ENCODE measurements at places on chromosomes 3 and 15.

DNA sequence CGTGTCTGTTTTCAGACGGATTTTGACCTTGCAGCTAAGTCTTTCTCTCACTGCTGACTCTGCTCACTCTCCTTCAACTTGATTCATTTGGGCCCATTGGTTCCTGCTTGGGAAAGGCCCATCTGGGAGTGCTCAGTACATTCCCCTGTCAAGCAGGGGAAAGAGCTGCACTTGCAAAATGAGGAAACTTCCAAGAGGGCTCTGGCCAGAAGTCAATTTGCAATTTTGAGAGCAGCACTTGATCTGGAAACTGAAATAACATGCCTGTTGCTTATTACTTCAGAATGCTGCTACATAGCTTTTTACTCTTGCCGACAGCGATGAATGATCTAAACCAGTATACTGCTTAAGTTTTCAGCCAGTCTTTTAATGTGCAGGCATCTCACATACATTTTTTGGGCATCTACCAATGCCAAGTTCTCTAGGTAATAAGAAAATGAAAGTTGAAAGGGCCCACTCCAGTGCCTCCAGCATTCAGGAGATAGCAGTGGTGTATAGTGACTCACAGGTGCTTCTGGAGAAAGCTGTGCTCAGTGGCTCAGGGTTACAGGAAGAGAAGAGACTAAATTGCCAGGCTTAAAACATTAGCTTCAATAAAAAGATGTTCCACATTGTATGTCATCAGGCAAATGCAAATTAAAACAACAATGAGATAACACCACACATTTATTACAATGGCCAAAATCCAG, 70.1 kb upstream of the RORA start:
- DNase-seq = no peak

GRCh38 chr3:141485641-141486495, 959 bp upstream of the RASA2 start:
- peak; percentile 15 for DNase-seq

- DNase-seq = peak; percentile 7
Measured at GRCh38 chr3:122066331-122067213, 11.4 kb downstream of the CD86 start.

- peak; percentile 74 for DNase-seq
Measured at GRCh38 chr3:151837057-151837456, 23.1 kb downstream of the AADAC start.

- no peak for DNase-seq
Measured at GRCh38 chr3:159645874-159646273, 342.8 kb upstream of the IL12A start.

- DNase-seq = no peak
Measured at GRCh38 chr3:133713347-133713746, 32.8 kb upstream of the TF start.

DNA sequence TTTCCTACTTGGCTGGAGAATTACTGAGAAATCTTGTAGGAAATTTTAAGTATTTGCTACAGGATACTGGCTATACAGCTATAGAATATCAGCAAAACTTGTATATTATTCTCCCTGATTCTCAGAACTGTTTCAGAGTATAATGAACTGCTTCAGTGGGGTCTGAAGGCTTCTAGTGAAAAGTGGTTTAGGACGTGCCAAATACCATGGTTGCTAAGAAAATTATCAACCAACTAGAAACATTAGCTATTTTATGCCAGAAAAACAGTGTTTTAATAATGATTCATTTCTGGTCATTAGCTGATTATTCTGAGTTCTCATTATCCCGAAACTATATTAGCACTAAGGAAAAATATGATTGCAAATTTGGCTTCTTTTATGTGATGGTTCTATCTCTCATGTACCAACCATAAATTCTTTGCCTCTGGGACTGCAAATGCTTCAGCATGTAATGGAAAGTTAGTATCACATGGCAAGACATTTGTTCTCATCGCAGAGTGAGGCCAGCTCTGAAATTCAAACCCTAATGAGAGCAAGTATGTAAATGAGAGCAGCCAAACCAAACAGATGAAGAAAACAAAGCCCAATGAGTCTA, 11.0 kb upstream of the TSC22D2 start:
- DNase-seq = no peak

DNA sequence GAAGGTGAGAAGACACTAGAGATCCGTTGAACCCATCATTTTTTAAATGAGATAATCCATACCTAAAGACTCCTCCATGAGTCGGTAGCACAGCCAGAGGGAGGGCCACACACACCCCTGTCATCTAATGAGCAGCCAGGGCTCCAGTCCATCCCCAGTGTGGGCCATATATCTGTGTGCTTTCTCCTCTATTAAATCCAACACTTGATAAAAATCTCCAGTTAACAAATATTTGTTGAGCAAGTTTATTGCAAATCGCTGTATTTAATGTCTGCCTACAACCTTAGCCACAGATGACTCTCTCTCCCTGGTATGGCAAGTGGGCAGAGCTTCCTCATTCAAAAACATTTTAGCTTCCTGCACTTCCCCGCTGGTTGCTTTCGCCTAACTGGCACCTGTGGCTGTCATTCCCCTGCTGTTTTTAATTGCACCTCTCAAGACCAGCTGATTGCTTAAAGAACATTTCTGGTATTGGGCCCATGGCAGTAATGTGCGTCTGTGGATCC, 82.8 kb downstream of the SMAD3 start:
- peak; percentile 41 for DNase-seq

GRCh38 chr3:139120086-139121056, 75.7 kb upstream of the PRR23C start:
- peak; percentile 7 for DNase-seq

GRCh38 chr15:65287520-65287855, 805 bp upstream of the PARP16 start:
- peak; percentile 40 for DNase-seq

GRCh38 chr3:164332831-164333802, 745.2 kb downstream of the SI start:
- no peak for DNase-seq

DNA sequence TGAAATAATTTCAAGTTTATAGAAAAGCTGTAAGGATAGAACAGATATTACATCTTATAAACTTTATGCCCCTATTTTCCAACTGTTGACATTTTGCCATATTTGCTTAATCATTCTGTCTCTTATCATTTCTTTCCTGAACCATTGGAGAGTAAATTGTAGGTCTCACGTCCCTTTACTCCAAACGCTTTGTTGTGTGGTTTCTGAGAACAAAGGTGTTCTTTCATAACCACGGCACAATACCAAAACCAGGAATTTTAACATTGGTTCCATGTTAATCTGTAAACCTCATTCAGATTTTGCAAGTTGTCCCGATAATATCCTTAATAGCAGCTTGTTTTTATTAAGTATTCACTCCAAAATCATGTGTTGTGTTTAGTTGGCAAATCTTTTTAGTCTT, 134.8 kb downstream of the AKAP13 start:
- DNase-seq = no peak

DNA sequence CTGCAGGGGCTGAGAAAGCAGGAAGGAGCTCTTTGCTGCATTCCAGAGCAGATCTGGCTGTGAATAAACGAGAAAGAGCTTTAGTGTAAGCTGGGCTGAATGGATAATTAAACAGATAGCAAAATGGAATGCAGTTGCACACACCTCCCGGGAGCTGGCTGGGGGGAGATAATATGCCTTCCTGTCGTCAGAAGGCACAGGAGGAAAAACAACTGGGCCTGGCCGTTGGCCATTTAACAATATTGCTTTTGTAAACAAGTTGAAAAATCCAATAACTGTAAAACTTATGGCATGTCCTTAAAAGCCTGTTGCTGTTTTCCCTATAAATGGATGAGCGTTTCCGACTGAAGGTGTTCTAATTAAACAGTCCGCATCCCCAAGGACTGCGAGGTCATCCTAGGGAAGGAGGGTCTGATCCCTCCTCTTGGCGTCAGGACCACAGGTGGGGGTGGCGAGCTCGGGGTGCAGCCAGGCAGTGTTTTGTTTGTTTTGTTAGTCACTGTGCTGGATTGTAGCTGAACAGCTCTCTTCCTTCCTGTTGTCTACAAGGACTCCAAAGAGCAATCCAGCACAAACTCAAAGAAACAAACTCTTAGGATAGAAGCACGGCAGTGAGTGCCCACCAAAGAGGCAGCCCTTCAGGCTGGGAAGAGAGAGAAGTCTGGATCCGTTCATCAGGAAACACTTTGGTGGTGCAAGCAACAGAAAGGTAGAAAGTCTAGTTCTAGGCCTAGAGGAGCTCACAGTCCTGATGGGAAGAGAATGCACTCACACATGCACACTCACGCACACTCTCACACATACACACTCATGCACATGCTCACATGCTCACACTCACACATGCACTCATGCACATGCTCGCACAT, 133.4 kb upstream of the SMAD3 start:
- peak; percentile 85 for DNase-seq

DNA sequence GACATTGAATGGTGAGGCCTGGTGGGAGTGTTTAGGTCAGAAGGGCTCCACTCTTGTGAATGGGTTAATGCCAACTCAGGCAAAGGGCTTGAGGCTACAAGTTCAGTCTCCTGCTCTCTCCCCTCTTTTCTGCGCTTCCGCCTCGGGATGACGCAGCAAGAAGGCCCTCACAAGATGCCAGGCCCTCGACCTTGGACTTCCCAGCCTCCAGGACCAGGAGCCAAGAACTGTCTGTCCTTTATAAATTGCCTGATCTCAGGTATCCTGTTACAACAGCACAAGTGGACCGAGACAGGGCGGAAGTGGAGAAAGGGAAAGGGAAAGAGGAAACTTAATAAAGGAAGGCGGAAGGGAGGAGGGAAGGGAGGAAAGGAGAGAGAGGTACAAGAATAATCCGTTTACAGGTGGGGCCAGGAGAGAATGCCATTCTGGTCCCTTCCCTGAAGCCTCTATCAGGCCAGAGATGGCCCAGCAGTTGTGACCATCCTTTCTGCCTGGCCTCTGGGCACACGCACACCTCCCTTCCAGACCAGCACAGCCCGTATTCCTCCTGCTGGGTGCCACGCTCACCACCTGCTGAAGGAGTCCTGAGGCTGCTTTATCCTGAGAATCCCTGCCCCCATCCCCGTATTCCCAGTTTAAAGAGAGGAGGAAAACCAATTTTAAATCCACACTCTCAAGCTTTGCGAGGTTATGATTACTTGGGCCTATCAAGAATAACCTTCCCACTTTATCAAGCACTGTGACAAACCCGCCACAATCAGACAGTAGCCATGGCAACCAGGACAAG, 64.2 kb downstream of the OXNAD1 start:
- DNase-seq = no peak
